IMR-90 (cell line): ENCODE measurements at places on chromosomes 11 and 22.
A peak's percentile ranks its signal among the peaks of the same experiment; 100 is the strongest.

GRCh38 chr22:17804331-17805080 is 30.2 kb upstream of the BID start:
- DNase-seq, result no peak

DNA sequence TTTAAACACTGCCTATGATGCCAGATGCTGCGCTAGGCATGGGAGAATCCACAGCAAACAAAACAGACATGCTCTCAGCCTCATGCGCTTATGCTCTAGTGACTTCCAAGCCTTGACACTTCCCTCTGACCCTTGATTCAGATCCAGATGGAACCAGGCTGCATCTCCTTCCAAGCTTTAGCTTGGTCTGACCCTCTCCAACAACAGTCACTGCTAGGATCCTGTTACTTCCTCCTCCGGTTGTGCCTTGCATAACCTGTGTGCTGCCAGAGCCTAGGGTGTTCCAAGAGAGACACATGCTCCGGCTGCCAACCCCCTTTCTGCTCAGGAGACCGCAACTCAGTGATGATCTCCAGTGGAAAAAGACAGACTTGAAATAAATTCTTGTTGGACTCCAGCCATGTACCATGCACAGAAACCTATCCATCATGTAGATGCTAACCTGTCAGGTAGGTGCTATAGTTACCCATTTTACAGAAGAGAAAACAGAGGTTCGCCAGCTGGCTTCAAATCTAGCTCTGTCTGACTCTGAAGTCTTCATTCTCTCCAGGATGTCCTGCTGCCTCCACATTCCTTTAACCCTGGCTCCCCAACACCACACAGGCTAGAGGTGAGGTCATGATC is 136.3 kb upstream of the TEAD1 start:
- peak; percentile 58 for DNase-seq

DNA sequence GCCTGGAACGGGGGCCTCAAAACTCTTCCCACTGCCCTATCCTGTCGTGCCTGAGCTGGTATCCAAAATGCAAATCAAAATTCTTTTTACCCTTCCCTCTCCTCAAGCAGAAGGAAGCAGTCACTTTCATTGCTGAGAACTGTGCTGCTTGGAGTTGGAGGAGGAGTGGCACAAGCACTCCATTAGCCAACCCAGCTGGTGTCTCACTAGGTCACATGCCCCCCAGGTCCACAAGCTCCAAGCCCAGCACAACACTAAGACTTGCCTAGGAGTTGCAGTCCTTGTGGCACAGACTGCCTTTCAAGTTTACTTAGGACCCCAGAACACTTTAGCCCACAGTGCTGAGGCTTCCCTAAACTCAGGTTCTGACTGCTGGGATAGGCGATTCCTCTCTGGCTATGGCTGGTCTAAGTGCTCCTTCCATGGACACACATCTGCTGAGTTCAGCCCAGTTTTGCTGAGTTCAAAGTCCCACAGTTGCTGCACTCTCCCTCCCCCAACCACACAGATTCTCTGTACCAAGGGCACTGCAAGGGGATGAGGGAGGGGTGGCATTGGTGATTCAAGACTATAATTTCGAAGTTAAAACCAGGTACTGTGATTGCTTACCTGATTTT is 68.6 kb downstream of the CHRDL2 start:
- no peak for DNase-seq

DNA sequence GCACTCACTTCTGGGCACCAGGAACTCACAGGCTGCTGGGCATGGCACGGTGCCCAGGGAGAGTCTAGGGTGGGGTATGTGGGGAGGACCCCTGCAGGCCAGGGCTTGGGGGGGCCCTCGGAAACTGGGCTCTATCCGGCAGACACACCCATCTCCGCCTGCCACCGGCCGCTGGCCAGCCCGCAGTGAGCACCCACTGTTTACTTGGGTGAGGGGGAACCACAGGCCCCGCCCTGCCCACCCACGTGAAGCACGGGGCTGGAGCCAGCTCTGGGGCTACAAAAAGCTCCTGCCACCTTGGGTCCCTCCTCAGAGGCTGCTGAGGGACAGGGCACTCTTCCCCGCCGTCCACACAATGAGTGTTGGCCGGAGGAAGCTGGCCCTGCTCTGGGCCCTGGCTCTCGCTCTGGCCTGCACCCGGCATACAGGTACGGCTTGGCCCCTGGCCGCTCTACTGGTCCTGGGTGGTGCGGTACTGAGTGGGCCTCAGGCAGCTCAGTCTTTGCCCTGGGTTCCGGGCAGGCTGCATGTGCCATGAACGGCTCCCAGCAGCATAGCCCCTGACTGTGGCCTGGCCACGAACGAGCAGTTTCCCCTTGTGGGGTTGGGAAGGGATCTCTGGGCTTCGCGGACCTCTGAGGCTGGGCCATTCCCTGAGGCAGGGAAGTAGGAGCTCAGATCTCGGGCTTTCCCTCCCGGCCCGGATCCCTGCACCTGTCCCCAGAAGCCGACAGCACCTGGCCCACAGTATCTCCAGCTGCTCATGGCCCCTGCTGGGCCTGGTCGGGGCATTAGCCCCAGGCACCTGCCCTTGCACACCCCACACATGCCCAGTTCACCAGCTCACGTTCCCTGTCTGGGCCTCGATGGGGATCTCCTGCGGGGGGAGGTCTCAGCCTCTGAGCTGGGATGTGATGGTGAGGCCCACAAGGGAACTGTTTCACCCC is at the start of gene MUC5AC:
Gene MUC5AC (plus strand): TSS at position 309 of the 947 bp plus-strand sequence. CDS start 47 bp downstream, at position 356.
- DNase-seq, result no peak

DNA sequence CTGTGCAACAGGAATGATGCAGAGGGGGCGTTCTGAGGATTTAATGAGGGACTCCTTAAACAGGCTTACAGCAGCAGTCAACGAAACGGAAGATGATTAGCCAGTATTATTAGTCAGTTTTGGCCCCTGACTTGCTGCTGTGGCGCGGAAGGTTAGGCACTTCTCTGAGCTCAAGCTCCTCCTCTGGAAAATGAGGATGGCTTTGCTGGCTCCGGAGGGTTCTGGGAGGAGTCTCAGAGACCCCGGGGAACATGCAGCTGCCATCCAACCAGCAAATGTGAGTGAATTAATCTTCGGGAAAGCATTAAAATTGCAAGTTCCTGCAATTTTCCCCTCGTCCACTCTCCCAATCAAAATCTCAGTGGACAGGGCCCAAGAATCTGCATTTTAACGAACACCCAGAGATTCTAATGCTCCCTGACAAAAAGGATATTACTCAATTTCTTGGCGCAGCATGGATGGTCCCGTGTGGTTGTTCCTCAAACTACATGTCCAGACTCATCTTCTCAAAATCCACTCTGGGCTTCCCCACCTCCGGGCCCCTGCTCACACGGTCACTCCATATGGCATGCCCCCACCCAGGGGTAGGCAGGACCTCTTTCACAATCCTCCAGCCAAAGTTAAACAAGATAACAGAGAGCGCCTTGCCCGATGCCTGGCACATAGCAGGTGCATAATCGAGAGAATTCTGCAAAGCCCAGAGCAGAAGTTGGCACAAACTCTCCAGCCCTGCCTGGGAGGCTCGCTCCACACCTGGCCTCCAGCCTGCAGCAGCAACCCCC is 6.4 kb downstream of the ELFN2 start:
- peak; percentile 54 for DNase-seq

DNA sequence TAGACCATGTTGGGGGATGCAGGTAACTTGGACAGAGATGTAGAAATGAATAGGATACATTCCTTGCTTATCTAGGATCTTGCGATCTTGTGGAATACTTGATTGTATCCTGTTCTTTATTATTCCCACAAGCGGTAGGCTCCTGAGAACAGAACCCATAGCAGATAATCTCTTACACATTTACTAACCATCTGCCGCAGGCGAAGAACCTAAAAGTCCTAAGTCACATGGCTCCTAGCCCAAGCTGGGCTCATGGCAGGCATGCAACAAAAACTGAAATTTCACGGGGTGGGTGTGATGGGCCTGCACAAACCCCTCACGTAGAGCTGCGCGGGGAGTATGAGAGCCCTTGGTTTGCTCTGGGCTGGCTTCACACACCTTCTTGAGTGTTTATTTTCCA is 177.4 kb upstream of the NECTIN1 start:
- DNase-seq, result no peak

DNA sequence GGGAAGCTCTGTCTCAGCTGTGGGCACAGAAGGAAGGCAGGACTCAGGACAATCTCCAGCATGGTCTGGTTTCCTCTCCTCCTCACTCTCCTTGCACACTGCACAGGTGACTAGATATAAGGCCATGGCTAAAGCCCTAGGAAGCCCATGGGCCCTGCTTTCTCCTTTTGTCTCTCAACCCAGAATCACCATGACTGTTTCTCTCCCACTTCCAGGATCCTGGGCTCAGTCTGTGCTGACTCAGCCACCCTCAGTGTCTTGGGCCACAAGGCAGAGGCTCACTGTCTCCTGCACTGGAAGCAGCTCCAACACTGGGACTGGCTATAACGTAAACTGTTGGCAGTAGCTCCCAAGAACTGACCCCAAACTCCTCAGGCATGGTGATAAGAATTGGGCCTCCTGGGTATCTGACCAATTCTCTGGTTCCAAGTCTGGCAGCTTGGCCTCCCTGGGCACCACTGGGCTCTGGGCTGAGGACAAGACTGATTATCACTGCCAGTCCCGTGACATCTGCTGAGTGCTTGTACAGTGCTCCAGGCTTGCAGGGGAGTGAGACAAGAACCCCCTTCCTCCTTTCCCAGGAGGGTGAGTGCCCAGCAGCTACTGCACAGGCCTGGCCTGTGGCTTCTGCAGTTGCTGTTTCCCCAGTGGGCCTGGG is 104.0 kb upstream of the TOP3B start:
- peak; percentile 54 for DNase-seq

DNA sequence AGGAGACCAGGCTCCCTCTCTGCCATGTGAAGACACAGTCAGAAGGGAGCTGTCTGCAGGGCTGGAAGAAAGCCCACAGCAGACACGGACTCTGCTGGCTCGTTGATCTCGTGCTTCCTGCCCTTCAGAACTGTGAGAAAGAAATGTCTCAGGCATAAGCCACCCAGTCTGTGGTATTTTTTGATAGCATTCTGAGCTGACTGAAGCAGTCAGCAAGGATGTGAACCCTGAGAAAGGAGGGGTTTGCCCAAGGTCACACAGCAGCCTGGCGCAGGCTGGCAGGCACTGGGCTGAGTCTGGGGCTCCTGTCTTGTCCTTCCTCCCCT is 255.1 kb upstream of the B3GAT1 start:
- DNase-seq, result no peak

GRCh38 chr22:38774496-38775166 is 18.8 kb upstream of the SUN2 start:
- no peak for DNase-seq

GRCh38 chr11:119640541-119640940 is 88.5 kb downstream of the NECTIN1 start:
- no peak for DNase-seq

DNA sequence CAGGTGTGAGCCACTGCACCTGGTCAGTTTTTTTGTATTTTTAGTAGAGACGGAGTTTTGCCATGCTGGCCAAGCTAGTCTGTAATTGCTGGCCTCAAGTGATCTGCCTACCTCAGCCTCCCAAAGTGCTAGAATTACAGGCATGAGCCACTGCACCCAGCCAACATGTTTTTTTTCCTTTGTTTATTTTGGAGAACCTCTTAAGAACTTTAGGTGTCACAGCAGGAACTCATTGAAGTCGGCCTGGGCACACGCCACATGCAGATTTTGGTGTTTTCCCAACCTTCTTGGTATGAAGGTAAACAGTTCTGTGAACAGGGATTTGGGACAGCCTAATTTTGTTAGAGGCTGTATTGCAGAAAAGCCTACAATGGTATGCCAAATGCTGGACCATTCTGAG is 9.4 kb downstream of the DIXDC1 start:
- no peak for DNase-seq

DNA sequence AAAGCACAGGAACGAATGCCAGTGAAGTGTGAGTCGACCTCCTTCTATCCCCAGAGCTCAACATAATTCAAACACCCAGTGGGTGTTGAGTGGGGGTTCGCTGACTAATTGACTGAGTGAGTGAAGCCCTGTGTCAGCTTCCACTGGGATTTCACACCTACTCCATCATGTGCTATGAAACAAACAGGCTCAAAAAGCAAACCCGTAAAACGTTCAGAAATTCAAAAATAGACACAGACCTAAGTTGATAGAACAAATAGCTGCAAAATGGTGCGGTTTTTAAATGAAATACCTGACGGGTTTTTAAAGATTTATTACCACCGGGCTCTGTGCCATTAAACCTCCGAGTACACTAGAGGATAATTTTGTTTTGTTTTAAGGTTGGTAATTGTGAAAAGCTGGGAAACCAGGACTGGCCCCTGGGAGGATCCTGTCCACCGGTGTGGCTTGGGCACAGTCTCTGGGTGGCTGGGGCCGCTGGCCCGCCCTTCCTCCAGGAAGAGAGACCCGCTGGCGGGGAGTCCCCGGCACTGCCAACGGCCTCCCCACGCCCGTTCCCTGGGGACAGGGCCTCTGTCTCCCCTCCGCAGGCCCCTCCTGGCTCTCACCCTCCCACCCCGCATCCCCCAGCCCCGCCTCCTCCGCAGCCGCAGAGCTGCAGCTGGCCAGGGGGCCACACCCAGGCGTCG is 13.6 kb downstream of the KCNJ5 start:
- DNase-seq, result no peak

DNA sequence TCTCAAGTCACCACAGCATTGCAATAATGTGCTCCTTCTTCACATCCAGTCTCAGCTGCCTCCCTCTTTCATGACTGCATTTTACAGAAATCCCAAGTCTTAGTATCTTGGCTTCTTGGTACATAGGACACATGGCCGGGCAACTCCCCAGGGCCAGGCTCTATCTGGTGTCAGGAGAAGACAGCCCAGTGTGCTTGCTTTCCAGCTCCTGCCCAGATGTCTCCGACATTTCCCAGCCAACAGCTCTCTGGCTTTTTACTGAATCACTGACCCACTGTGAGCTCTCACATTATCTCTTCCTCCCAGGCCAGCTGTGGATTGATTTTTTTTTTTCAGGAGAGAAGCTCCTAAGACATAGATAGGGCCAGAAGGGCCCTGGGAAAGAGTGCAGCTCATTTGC is 346.0 kb upstream of the C11orf87 start:
- no peak for DNase-seq

- no peak for DNase-seq
Measured at GRCh38 chr11:78870655-78871054, 296.0 kb upstream of the NARS2 start.

- DNase-seq, result peak; percentile 99
Measured at GRCh38 chr11:79236541-79236971, 204.3 kb downstream of the TENM4 start.

GRCh38 chr22:20298803-20299745 is 20.8 kb downstream of the DGCR6L start:
- DNase-seq, result peak; percentile 67
